ENCODE measurements at places on chromosomes 16 and 17.

DNA sequence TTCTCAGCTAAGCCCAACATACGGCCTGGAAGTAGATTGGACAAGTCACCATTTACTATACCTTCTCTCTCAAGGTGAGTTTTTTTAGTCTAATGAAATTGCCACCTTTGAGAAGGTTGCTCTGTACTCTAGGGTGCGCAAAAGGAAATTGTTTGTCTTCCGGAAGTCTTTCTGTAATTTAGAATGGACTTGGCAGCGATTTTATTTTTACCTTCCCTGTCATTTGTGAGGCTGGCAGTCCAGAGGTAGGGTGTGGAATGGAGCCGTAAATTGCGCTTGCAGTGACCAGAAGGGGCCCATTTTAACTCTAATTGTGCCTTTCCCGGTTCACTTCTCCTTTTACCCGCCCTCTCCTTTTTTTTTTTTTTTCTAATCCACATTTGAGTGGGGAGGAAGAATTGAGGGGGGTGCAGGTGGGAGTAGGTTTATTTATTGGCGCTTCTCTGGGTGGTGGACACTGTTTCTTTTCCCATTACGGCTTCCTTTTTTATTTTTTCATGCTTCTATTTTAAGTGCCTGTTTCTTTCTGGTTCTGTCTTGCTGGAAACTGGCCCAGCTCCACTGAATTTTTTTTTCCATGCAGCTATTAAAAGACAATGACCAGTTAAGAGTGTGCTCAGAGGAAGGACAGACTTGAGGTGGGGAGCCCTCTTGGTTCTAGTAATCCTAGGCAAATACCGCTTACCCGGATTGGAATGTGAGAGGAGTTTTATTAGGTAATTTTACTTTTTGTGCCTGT is 89.7 kb upstream of the CLEC18A start:
- H3K36me3 ChIP-seq: no peaks in the 10 kb centered on the region
- H3K4me3 ChIP-seq: peak overlapping the region; percentile 34
- peaks cover 49% of the 10 kb centered on the region for H3K4me1 ChIP-seq
- no peaks in the 10 kb centered on the region for H3K27me3 ChIP-seq

- peaks cover 55% of the 10 kb centered on the region for H3K4me1 ChIP-seq
- DNase-seq: no peak
- no peaks in the 10 kb centered on the region for H3K36me3 ChIP-seq
- H3K4me3 ChIP-seq: peak overlapping the region; percentile 74
- H3K27ac ChIP-seq: peak overlapping the region; percentile 73
Observed at GRCh38 chr17:75394332-75394918, 11.1 kb downstream of the GRB2 start.

DNA sequence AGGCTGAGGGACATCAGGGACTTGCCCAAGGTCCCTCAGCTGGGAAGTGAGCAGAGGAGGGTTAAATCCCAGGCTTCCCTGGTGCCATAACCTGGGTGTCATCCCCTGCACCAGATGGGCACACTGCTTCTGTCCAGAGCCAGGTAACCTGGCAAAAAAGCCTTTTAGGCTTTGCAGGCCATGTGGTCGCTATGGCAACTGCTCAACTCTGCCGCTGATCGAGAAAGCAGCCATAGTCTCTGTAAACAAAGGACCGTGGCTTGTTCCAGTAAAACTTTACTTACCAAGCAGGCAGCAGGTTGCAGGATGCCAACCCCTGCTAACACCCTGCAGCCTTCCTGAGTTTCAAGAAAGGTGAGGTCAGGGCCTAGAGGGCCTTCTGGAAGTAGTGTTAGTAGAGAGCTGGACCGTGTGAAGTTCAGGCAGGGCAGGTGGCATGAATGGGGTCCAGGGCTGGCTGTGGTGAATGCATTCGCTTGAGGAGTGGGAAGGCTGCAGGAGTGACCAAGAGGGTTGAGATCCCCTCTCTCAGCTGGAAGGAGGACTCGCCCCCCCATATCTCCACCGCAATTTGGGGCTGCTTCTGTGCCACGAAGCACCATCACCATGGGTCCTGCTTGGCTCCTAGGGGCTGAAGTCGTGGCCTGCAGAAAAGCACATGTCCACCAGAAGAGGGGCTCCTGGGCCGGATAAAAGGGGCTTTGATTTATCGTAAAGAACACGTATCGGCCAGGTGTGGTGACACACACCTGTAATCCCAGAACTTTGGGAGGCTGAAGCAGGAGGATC is 91.3 kb downstream of the SOCS1 start:
- no peak overlapping the region for H3K27ac ChIP-seq
- H3K4me1 ChIP-seq: peaks cover 18% of the 10 kb centered on the region
- peaks cover 9% of the 10 kb centered on the region for H3K36me3 ChIP-seq

GRCh38 chr17:55746466-55746865 is 4.4 kb upstream of the PCTP start:
- H3K4me3 ChIP-seq: no peak overlapping the region
- no peak overlapping the region for H3K27ac ChIP-seq

DNA sequence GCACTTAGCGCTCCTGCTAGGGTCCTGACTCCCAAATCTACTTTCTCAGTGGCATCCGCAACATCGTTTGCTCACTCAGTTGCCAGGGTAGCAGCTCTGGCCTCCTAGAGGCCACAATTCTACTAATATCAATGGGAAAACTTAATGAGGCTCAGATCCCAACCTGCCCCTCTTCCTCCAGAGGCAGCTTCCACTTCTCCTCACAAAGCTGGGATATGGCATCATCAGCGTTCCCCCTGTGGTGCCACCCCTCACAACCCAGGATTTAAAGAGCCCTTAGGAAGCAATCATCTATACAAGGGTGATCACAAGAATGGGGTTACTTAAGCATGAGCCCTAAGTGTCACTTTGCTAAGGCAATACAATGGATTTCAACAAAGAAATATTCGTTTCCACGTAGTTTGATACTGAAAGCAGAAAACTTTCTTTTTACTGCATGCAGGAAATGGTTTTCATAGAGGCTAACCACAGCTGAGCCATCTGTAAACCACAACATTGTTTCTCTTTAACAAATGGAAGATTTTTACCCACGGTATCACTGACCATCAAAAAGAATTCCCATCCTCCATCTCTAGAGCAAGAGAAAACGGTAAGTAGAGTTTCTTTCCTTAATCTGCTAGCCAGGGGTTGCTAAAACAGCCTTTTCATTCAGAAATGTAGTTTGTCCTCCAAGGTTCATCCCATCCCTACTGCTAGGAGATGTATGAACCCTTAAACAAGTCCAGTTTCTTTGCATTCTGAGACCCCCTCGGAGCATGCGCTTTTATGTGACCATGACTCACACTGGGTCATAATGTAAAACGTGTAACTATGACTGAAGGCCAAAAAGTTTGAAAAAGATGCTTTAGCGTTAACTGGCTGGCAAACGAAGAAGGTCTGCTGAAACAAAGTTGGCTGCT is 68.3 kb upstream of the BCAR1 start:
- no peak for DNase-seq
- H3K36me3 ChIP-seq: no peaks in the 10 kb centered on the region
- no peaks in the 10 kb centered on the region for H3K27me3 ChIP-seq
- H3K4me3 ChIP-seq: peak overlapping the region; percentile 24
- peaks cover 37% of the 10 kb centered on the region for H3K4me1 ChIP-seq

GRCh38 chr16:81779536-81780320 is 637 bp downstream of the PLCG2 start:
- H3K36me3 ChIP-seq: no peaks in the 10 kb centered on the region
- peak overlapping the region; percentile 72 for H3K4me3 ChIP-seq
- no peak overlapping the region for H3K27ac ChIP-seq

- peaks cover 27% of the 10 kb centered on the region for H3K27me3 ChIP-seq
- peak overlapping the region; percentile 40 for H3K4me3 ChIP-seq
- no peaks in the 10 kb centered on the region for H3K36me3 ChIP-seq
- peaks cover 34% of the 10 kb centered on the region for H3K4me1 ChIP-seq
- no peak for DNase-seq
Observed at GRCh38 chr16:49277766-49278566, 3.7 kb downstream of the CBLN1 start.

DNA sequence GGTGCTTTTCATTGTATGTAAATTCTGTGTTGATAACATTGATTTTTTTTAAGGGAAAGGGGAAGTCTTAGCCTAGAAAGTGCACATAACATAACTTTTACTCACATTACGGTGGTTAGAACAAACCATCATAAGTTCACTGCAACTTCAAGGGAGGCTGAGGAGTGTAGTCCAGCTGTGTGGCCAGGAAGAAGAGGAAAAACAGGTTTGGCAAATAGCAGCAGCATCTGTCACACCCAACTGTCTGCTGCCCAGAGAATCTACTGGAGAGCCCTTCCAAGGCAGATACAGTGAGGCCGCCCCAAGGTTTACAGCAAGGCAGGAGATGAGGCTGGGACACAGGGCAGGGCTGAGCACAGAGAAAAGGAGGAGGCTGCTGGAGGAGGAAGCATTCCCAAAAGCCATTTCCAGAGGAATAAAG is 60.6 kb downstream of the AIPL1 start:
- no peaks in the 10 kb centered on the region for H3K4me1 ChIP-seq
- no peak overlapping the region for H3K27ac ChIP-seq
- no peaks in the 10 kb centered on the region for H3K36me3 ChIP-seq
- no peaks in the 10 kb centered on the region for H3K27me3 ChIP-seq
- DNase-seq: no peak
- no peak overlapping the region for H3K4me3 ChIP-seq

DNA sequence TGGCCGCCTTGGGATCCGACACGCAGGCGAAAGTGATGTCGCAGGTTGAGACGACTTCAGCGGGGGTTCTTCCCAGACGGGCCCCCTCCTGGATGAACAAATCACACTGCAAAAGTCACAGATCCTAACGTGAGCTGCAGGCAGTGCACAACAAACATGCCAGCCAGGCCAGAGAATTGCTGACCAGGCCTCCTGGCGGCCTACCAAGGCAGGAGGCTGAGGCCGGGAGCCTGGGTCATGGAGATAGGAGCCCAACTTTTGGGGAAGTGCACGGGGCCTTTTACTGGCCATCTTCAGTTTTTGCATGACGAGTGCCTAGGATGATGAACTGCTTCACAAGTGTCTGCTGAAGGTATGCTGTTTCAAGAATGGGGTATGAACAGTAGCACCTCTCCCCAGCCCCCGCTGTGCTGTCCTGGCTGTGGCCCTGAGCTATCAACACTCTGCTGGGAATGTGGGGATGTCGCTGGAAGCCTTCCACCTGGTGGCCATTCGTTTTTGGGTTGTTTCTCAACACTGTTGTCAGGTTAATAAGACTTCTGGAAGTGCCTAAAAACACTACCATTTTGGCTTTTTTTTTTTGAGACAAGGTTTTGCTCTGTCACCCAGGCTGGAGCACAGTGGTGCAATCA is 12.2 kb upstream of the ROGDI start:
- DNase-seq: no peak
- no peaks in the 10 kb centered on the region for H3K27me3 ChIP-seq
- H3K36me3 ChIP-seq: peaks cover 63% of the 10 kb centered on the region
- H3K4me3 ChIP-seq: no peak overlapping the region
- H3K27ac ChIP-seq: peak overlapping the region; percentile 43

DNA sequence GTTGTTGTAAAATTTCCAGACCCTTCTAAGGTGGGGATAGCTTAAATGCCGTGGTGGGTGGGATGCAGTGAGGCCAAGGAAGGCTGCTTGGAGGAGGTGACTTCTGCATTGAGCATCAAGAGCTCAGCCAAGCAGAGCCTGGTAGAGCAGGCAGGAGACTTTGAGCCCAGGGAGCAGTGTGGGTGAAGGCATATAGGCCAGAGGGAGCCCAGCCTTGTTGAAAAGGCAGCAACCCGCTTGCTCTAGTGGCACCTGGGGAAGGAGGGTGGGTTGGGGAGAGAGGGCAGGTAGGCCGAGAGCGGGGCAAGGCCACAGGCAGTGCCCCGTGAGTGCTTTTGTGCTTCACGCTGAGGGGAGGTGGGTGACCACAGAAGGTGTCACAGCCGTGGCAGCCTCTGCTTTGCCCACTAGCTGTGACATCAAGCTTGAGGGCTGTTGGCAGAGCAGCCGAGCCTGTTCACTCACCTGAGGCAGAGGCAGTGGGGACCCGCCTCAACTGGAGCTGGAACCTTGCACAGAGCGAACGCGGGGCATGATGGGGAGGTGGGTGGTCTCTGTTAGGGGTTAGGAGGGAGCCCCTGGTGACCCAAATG is 56.1 kb downstream of the IRF8 start:
- no peaks in the 10 kb centered on the region for H3K27me3 ChIP-seq
- no peak overlapping the region for H3K27ac ChIP-seq
- DNase-seq: no peak

DNA sequence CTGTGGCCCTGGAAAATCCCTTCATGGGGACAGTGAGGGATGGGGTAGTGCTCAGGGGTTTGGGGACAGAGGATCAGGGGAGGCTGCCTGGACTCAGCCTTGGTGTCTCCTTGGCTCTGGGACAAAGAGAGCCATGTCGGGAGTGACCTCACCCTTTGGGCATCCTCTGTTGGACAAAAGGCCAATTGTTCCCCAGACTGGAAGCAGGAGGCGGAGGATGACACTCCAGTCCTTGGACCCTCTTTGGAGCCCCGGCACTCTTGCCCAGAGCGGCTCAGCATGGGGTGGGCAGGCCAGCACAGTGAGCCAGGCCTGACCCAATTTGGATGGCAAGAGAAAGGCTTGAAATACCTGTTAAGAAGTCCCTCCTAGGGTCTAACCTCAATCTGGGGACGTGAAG is 39.4 kb upstream of the PHB1 start:
- no peak overlapping the region for H3K4me3 ChIP-seq
- H3K4me1 ChIP-seq: no peaks in the 10 kb centered on the region
- no peaks in the 10 kb centered on the region for H3K27me3 ChIP-seq
- no peak overlapping the region for H3K27ac ChIP-seq

GRCh38 chr16:84819644-84820304 is at the start of gene CRISPLD2:
Gene CRISPLD2, plus strand, starts transcription at chr16:84819985. Its CDS starts 18,511 bp downstream, at chr16:84838496.
- peaks cover 18% of the 10 kb centered on the region for H3K4me1 ChIP-seq
- H3K27ac ChIP-seq: no peak within 1 kb of the TSS
- no peaks in the 10 kb centered on the region for H3K27me3 ChIP-seq
- peak; percentile 75 for DNase-seq

DNA sequence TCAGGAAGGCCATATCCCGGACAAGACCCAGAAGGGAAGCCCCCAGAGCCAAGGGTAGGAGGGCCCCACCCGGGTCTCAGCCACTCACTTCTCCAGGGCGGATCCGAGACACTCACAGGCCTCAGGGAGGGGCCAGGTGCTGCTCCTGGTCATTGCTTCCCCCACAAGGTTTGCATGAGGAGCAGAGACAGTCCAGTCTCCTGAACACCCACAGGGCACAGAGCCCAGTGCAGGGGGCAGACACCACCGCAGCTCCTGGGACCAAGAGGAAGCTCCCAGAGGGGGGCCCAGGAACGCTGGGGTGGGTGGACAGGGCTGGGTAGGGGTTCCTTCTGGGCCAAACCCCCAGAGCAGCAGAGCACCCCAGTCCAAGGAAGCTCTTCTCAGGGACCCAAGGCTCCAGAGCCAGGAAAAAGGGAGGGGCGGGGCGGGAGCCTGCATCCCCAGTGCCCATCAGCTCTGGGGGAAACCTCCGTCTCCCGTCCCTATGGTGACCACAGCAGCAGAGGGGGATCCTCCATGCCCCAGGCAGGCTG is 709 bp upstream of the MRPL28 start:
- no peak for DNase-seq
- H3K36me3 ChIP-seq: peaks cover 52% of the 10 kb centered on the region
- peaks cover 18% of the 10 kb centered on the region for H3K4me1 ChIP-seq
- peak overlapping the region; percentile 44 for H3K27ac ChIP-seq

GRCh38 chr16:84277244-84277823 is 17.3 kb upstream of the WFDC1 start:
- no peaks in the 10 kb centered on the region for H3K36me3 ChIP-seq
- H3K4me3 ChIP-seq: no peak overlapping the region
- no peaks in the 10 kb centered on the region for H3K27me3 ChIP-seq
- no peaks in the 10 kb centered on the region for H3K4me1 ChIP-seq

GRCh38 chr17:77019893-77020379 is 120.8 kb upstream of the SEC14L1 start:
- H3K4me1 ChIP-seq: no peaks in the 10 kb centered on the region
- H3K27me3 ChIP-seq: no peaks in the 10 kb centered on the region
- H3K27ac ChIP-seq: no peak overlapping the region
- no peaks in the 10 kb centered on the region for H3K36me3 ChIP-seq

- no peak overlapping the region for H3K27ac ChIP-seq
- H3K27me3 ChIP-seq: no peaks in the 10 kb centered on the region
- no peaks in the 10 kb centered on the region for H3K36me3 ChIP-seq
- DNase-seq: no peak
- H3K4me1 ChIP-seq: no peaks in the 10 kb centered on the region
- no peak overlapping the region for H3K4me3 ChIP-seq
Observed at GRCh38 chr16:22861580-22861979, 47.6 kb downstream of the HS3ST2 start.
